Spinal cord (tissue), 10 donors: ENCODE measurements at places on chromosomes 6 and 20. TPM values are rescaled to one million over a fixed set of nuclear protein-coding genes. Genes with fewer than 3 reads are reported as not detected.
A peak's percentile ranks its signal among the peaks of the same experiment; 100 is the strongest.

DNA sequence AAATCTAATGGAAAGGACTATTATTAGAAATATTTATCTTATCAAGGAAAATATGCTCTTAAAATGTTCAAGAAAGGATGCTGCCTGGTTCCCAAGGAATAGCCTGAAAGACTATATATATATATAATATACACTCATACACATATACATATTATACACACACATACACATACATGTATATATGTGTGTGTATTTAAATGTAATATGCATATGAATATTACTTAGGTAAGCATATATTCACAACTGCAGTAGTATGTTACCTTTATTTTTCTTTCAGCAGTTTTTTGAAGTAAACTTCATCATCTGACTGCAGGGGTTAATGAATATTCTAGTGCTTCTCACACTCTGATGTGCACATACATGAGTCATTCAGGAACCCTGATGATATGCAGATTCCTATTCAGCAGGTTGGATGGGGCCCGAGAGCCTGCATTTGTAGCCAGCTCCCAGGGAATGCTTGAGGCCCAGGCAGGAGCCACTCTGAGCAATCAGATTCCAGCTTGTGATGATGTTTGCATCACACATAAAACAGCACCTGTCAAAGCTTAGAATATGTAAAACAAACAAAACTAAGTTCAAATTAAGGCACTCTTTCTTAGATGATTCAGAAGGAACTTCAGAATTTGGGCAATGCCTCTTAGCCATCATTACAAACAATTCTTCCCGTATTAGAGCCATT, 16.1 kb downstream of the MYLK4 start:
- H3K4me1 ChIP-seq = peaks cover 11% of the 10 kb centered on the region
- no peak overlapping the region for H3K4me3 ChIP-seq
- DNase-seq = no peak
- no peak overlapping the region for H3K27ac ChIP-seq
- no peaks in the 10 kb centered on the region for H3K36me3 ChIP-seq

DNA sequence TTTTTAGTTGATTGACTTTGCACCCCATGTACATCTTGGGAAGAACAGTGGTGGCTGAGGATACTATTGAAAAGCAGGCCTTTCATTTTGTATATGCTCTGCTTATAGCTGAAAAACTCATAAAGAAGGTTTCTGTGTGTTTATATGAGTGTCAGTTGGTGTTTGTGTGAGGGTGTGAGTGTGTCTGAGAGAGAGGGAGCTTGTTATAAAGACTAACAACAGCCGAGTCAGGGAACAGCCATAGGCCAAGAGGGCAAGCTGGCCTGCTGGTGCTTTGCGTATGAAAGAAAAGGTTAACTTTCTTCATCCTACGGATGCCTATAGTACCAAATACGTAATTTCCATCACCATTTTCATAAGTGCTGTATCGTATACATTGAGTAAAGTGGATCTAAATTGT, 88.3 kb downstream of the MTHFD1L start:
- no peak overlapping the region for H3K4me3 ChIP-seq
- DNase-seq = no peak
- no peaks in the 10 kb centered on the region for H3K27me3 ChIP-seq
- no peaks in the 10 kb centered on the region for H3K4me1 ChIP-seq
- peak overlapping the region; percentile 19 for H3K27ac ChIP-seq
- peaks cover 25% of the 10 kb centered on the region for H3K36me3 ChIP-seq

DNA sequence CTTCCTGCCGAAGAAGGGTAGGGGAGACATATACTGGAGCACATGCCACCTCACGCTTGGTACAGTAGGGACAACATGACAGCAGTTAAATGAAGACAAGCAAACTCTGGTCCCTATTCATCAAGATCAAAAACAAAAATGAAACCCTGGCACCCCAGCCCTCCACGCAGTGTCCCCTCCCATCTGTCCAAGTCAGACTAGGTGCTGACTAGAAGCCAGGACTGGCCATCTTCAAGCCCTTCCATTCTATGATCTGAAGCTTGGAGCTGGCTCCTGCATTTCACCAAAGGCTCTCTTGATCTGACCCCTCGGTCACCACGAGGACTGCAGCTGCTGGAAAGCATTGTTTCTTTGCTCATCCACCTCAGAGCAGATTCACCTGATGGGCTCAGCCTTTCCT, 158.9 kb upstream of the GGTLC1 start:
- no peak overlapping the region for H3K27ac ChIP-seq
- no peak overlapping the region for H3K4me3 ChIP-seq
- no peaks in the 10 kb centered on the region for H3K36me3 ChIP-seq
- DNase-seq = no peak
- no peaks in the 10 kb centered on the region for H3K27me3 ChIP-seq
- H3K4me1 ChIP-seq = no peaks in the 10 kb centered on the region

DNA sequence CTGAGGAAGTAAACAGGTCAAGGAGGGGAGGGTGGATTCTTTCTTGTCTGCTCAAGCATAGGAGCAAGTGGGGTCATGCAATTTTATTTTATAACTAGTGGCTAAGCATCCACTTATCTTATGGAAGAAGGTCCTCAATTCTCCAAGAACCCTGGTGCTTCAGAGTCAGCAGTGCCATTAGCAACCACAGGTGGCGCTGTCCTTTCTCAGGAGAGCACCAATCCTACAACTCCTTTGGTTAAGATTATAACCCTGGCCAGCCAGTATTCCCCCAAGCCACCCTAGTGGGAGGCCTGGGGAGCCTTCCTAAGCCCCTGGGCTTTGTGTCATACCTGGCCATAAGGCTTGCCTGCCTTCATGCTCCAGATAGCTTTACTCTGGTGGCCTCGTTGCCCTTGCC, 60.7 kb downstream of the PCSK2 start:
- H3K27me3 ChIP-seq = no peaks in the 10 kb centered on the region
- no peaks in the 10 kb centered on the region for H3K4me1 ChIP-seq
- DNase-seq = no peak
- no peak overlapping the region for H3K4me3 ChIP-seq
- H3K36me3 ChIP-seq = no peaks in the 10 kb centered on the region
- H3K27ac ChIP-seq = no peak overlapping the region

DNA sequence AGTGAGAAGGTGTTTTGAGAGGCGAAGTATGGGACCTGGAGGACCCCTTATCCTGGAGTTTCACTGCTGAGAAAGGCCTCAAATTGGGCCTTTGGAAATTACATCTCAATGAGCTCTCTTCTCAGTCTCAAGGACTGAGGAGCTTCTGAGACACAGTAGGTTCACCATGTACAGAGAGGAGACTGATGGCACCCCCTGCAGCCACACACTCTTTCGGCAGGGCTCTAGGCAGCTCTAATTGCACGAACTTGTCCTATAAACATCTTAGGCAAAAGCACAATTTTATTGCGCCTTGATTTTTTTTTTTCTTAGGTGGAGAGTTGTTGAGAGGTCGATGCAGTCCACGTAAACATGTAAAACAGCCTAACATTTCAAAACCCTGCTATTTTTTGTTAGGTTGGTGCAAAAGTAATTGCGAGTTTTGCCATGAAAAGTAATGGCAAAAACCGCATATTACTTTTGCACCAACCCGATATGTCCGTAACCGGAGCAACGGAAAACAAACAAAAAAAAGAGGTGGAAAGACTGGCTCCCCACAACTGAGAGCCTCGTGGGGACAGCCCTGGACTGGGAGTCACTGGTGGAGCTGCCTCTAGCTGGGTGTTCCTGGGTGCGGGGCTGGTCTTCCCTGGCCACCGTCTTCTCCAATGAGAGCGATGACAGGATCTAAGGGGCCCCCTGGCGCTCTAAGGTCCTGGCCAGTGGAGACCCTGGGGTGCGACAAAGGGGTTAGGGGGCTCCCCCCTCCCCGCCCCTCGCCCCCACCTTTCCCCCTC, 84.0 kb upstream of the EYA2 start:
- no peak for DNase-seq
- H3K4me1 ChIP-seq = peaks cover 13% of the 10 kb centered on the region
- peaks cover 4% of the 10 kb centered on the region for H3K27me3 ChIP-seq
- H3K4me3 ChIP-seq = no peak overlapping the region

DNA sequence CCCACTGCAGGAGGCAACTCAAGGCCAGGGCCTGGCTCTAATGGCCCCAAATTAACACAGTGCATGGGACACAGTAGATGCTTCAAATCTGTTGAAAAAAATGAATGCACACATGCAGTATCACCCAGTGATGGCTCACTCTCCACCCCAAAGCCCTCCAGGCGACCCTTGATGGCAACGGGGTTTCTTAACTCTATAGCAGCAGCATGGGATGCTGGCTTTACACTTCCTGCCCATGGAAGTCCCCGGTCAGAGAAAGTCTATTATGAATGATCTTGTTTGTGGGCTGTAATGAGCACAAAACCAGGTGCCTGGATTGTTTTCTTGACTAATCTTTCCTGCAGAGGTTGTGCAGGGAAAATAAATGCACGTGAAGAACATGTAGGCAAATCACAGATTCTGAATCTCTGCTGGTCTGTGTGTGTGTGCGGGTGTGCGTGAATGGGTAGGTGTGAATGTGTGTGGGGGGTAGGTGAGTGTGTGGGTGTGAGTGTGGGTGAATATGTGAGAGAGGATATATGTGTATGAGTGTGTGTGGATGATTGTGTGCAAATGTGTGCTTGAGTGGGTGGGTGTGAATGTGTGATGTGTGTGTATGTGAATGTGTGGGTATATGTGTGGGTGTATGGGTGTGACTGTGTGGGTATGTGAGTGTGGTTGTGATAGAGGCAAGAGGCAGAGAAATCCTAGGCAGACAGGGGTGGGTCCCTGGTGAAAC, 60.1 kb upstream of the MLN start:
- H3K27ac ChIP-seq = no peak overlapping the region
- H3K36me3 ChIP-seq = no peaks in the 10 kb centered on the region
- no peak overlapping the region for H3K4me3 ChIP-seq
- H3K4me1 ChIP-seq = peaks cover 4% of the 10 kb centered on the region

Gene KHDRBS2
- total RNA-seq = 9.2 TPM

- H3K27ac ChIP-seq = no peak overlapping the region
- no peak overlapping the region for H3K4me3 ChIP-seq
- DNase-seq = no peak
- H3K27me3 ChIP-seq = no peaks in the 10 kb centered on the region
- H3K36me3 ChIP-seq = no peaks in the 10 kb centered on the region
- H3K4me1 ChIP-seq = peaks cover 7% of the 10 kb centered on the region
Observed at GRCh38 chr6:53295176-53295575, 53.6 kb downstream of the ELOVL5 start.

DNA sequence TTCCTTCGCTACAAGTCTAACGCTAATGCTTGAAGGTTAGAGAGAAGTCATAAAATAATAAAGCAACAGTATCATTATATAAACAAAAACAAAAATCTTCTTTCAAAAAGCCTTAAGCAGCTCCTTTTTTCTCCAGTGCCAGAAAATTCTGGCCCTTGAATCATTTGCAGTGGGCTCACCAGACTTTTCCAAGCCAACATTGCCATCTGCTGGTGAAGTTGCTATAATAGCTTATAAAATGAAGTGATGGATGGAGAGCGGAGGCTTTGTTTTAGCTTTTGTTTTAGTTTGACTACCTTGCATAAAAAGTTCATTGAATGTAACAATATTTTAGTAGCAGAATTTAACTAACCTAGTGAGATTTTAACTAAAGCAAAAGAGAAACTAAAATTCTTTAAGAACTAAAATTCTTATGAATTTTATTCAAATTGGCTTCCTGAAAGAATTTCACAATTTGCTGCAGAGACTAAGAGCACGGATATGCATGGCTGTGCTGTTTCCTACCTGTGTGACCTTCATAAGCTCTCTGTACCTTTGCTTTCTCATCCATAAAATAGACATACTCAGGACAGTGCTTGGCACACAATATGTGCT, 44.8 kb upstream of the SLC2A12 start:
- no peak overlapping the region for H3K4me3 ChIP-seq
- H3K27ac ChIP-seq = no peak overlapping the region
- DNase-seq = peak; percentile 72
- H3K36me3 ChIP-seq = no peaks in the 10 kb centered on the region

- H3K27me3 ChIP-seq = peaks cover 3% of the 10 kb centered on the region
- H3K4me1 ChIP-seq = peaks cover 19% of the 10 kb centered on the region
- H3K4me3 ChIP-seq = no peak overlapping the region
- H3K36me3 ChIP-seq = no peaks in the 10 kb centered on the region
- H3K27ac ChIP-seq = no peak overlapping the region
- no peak for DNase-seq
Observed at GRCh38 chr20:51484141-51484815, 58.2 kb downstream of the NFATC2 start.

- H3K27ac ChIP-seq = no peak overlapping the region
- no peaks in the 10 kb centered on the region for H3K4me1 ChIP-seq
- DNase-seq = peak; percentile 39
- peaks cover 2% of the 10 kb centered on the region for H3K27me3 ChIP-seq
- H3K36me3 ChIP-seq = peaks cover 4% of the 10 kb centered on the region
Observed at GRCh38 chr6:1729133-1729749, 119.5 kb downstream of the FOXC1 start.

DNA sequence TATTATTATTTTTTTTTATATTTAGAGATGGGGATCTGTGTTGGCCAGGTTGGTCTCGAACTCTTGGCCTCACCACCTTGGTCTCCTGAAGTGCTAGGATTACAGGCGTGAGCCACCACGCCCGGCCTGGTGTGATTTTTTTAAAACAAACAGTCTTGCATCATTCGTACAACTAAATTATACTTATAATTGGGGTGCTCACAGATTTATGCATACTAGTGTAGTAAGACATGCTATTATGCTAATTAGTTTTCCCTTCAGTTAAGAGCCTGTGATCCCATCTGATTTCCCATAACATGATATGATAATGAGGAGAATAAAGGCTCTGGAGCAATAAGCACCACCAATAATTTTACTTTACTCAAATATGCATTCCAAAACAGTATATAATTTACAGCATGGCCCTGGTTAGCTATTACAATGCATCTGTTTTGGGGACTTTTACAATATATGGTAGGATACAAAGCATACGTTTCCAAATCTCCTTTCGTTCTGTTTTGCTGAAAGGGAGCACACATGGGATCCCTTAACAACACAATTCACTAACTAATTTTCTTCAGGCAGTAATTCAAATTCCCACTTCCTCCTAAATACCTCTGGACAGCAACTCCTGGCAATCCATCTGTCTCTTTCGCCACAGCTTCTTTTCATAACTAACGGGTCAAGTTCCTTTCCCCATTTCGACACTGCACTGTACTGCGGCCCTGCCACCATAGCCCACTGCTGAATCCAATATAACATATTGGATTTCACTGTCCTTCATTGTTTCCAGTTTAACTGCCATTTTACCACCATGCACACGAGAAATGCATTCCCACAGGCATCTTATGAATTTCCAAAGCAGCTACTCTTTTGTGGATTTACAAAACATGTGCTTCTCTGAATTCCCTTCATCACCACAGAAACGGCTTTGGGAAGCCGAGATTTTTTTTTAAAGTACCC, 1.7 kb downstream of the NUDT3 start:
- DNase-seq = no peak
- H3K4me3 ChIP-seq = peak overlapping the region; percentile 71
- H3K36me3 ChIP-seq = no peaks in the 10 kb centered on the region
- H3K27me3 ChIP-seq = no peaks in the 10 kb centered on the region
- H3K27ac ChIP-seq = peak overlapping the region; percentile 92

- H3K36me3 ChIP-seq = no peaks in the 10 kb centered on the region
- H3K27ac ChIP-seq = no peak overlapping the region
- no peak for DNase-seq
- H3K27me3 ChIP-seq = no peaks in the 10 kb centered on the region
Observed at GRCh38 chr6:141307309-141307998, 825.3 kb upstream of the GJE1 start.
